GM18507 (cell line): ENCODE measurements at places on chromosomes 4 and X.

- no peak for DNase-seq
Observed at GRCh38 chr4:74009307-74009706, 10.8 kb upstream of the CXCL5 start.

- DNase-seq: no peak
Observed at GRCh38 chrX:149157976-149158375, 347.1 kb downstream of the IDS start.

GRCh38 chrX:82658492-82658891, 849.6 kb upstream of the POU3F4 start:
- DNase-seq: no peak

DNA sequence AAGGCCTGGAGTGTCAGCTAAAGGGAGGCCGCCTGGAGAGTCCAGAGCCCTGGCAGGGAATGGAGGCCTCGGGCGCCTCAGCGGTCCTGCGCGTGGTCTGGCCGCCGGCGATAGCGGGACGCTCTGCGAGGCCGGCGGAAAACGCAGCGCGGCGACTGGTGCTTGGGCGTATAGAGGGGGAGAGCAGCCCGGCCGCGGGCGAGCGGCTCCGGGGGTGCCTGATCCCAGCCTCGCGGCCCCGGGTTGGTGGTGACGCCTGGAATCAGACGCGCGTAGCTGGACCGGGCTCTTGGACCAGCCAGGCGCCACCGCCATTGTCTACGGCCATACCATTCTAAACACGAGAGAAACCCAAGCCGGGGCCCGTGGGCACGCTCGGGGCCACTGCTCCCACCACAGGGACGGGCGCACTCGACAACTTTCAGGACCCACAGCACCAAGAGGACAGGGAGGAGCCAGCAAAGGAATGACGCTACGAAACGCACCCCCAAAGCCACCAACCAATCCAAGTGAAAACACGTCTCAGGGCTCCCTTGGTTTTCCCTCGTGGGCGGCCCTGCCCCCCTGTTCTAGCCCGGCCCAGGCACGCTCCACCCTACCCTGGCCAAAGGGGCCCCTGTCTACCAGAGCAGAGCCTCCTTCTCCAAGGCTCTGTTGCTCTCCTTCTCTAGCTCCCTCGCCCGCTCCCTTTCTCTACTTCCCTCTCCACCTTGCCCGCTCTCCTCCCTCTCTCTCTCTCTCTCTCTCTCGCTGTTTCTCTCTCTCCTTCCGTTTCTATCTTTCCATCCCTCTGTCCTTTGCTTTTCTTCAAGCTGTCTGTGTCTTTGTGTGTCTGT, 7.8 kb downstream of the FRG2 start:
- no peak for DNase-seq

GRCh38 chrX:30513284-30513683, 64.3 kb downstream of the TASL start:
- no peak for DNase-seq

DNA sequence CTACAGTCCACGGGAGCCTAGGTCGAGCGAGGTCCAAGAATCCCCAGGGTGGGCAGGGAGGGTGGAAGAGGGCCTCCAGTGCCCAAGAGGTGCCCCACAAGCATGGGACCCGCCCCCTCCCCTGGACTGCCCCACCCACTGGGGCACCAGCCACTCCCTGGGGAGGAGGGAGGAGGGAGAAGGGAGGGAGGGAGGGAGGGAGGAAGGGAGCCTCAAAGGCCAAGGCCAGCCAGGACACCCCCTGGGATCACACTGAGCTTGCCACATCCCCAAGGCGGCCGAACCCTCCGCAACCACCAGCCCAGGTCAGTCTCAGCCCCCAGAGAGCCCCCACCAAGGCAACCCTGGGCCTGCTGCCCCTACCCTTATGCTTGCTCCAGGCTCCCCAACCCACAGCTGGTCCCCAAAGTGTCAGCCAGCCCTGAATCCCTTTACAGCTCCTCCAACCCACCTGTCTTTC, at the start of gene GATA1:
GATA1 (plus strand) TSS at position 250 of the 460 bp plus-strand sequence. CDS start 4,520 bp downstream, outside the sequence.
- no peak for DNase-seq

- no peak for DNase-seq
Observed at GRCh38 chrX:137547291-137547690, 18.6 kb upstream of the ZIC3 start.

- DNase-seq: no peak
Observed at GRCh38 chr4:176187624-176188023, 7.8 kb downstream of the SPATA4 start.

DNA sequence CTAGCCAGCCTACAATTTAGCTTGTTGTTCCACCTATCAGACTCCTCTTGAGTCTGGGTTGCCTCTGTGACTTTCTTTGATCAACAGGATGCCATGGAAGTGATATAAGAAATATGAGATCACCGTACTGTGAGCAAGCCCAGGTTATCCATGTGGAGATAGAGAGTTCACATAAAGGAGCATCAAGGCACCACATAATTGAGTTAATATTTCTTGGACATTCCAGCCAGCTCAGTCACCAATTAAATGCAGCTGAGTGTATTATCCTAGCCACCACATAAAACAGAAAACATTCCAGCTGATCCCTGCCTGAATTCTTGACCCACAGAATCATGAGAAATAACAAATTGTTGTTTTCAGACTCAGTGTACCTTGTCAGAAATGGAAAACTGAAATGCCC, 253.6 kb downstream of the PPP1R2C start:
- no peak for DNase-seq

- no peak for DNase-seq
Observed at GRCh38 chr4:65453398-65453797, 216.9 kb downstream of the EPHA5 start.

DNA sequence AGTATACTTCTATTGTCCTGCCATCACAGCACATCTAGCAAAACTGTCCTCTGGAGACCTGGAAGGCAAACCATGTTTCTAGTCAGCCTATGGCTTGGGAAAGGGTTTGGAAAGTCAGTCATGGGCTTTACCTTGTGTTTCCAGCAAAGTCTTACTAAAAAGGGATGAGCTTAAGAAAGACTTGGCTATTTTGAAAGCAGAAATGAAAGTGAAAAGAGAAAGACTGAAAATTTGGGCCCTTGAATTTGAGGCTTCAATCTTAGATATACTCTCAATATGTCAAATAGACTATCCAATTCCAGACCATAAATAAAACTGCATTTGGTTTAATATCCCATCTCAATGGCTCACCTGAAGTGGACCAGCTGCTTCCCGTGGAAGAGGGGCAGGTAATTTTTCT, 127.9 kb downstream of the ZNF330 start:
- DNase-seq: no peak

DNA sequence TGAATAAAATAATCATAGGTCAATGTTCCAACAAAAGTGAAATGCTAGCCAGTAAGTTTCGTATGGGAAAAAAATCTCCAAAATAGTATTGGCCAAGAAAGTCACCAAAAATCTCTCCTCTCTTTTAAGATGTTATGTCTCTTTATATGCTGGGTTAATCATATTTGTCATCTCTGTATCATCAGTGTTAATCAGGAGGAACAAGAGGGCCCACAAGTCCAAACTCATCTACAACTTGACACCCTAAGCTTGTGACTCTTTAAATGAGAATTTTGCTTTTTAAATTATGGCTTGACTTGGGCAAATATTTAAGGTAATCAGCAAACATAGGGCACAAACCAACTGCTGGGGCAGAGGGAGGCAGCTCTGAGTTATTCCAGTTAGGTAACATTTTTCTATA, 75.5 kb downstream of the AMMECR1 start:
- DNase-seq: no peak

GRCh38 chr4:168449719-168450452, 30.4 kb downstream of the DDX60L start:
- DNase-seq: no peak

DNA sequence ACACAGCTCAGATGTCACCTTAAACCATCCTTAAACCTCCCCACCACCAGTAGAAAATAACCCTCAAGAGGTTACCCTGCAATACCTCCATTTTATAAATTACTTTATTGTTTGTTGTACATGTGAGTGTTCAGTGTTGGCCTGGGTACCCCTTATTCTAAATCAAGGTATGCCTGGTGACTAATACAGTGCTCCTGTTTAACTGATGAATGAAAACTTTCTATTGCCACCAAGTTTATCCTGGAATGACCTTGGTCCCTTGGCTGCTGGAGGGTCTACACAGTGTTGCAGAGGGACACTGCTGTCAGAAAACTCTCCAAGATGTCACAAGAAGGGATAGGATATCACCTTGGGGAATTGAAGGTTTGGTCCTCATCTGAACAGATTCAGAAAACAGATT, 7.3 kb upstream of the TXLNG start:
- no peak for DNase-seq

DNA sequence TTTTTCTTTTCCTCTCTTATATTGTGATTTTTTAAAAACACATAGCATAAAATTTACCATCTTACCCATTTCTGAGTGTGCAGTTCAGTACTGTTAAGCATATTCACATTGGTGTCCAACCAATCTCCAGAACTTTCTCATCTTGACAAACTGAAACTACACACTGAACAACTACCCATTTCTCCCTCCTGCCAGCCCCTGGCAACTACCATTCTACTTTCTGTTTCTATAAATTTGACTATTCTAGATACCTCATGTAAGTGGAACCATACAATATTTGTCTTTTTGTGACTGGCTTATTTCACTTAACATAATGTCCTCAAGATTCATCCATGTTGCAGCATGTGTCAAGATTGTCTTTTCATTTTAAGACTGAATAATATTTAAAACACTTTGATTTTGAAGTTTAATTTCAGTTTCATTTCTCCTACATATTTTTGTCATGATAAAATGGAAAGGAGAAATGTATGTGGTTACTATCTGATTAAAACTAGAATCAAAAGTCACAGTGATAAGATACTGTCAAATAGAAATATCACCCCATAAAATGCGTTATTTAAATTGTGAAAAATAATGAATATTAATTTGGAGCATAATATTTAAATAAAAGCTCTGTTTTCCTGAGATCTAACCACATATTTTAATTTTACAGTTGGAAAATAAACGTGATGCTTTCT, 122.8 kb downstream of the DIPK2B start:
- DNase-seq: no peak
